NCI-H1436 (cell line): ENCODE measurements at places on chromosomes 3 and 15.

DNA sequence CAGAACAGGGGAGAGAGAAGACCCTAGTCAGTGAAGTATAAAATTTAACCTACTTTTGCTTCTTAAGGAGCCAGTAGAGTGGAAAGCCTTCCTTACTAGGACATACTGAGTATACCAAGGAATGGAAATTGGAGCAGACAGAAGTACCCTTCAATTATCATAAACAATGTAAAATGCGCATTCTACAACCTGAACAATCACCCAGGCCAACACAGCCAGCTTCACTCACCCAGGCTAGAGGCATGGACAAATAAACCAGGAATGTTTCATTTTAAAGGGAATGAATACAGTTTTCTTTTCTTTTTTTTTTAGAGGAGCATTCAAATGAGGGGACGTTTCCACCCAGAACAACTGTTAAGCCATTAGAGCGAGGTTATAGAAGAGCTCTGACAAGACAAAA is 41.9 kb upstream of the PLXND1 start:
- no peak for DNase-seq

- DNase-seq = no peak
These were observed 152.2 kb downstream of the CFAP20DC start for GRCh38 chr3:58897646-58898045.

DNA sequence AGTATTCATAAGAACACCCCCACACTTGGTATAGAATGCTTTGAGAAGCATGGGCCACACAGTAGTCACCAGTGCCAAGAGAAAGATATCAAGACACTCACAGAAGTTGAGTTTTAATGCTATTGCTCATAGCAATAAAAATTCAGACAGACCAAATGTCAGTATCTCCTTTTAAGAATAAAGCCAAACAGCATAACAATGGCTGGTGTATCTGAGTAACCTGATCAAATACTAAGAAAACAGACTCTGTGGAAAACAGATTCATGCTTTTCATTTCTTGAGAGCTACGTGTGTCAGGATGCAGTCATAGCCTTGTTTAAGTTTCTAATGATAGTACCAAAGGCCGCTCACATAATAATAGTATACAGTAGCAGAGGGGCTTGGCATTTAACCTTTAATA is 778.5 kb downstream of the MECOM start:
- DNase-seq = no peak

- DNase-seq = no peak
These were observed 31.6 kb downstream of the PIK3CB start for GRCh38 chr3:138803006-138803653.

DNA sequence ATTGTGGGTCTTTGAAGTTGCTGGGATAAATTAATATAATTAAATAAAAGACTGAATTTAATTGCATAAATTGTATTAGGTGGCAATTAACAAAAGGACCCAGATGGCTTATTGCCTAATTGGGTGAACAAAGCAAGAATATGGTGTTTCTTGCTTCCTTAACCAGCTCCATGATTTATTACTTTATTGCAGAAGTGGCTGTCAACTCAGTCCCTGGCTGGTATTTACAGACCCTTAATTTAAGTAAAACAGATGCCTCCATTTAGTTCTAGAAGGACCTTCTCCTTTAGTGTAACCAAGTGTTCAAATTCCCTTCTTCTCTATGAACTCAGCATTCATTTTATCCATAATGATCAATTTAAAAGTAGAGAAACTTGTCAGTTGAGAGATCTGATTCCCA is 35.1 kb downstream of the DPH3 start:
- no peak for DNase-seq

DNA sequence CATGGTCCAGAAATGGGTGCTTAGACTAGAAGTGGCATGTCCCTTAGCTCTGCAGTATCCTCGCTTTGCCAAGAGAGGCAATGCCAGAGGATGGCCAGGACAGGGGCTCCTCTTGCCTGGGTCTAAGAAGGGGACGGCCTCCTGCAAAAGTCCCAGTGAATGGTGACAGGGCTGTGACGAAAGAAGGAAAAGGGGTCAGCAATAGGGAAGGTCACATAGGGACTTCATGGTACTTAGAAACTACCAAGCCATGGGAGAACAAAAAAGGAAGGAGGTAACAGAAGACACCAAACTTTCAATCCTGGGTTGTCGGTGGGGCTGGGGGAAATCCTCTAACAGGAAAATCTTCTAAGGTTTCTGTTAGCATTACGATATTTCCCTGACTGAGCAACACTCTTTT is 36.2 kb upstream of the ATOSA start:
- DNase-seq = no peak

GRCh38 chr3:8110966-8111798 is 390.4 kb upstream of the LMCD1 start:
- DNase-seq = peak; percentile 22

GRCh38 chr3:104132566-104133403 is 1233.9 kb upstream of the ALCAM start:
- DNase-seq = no peak

GRCh38 chr3:141877911-141878310 is 1.5 kb downstream of the ATP1B3 start:
- no peak for DNase-seq

- no peak for DNase-seq
These were observed 81.4 kb upstream of the TPM1 start for GRCh38 chr15:62961134-62961533.

DNA sequence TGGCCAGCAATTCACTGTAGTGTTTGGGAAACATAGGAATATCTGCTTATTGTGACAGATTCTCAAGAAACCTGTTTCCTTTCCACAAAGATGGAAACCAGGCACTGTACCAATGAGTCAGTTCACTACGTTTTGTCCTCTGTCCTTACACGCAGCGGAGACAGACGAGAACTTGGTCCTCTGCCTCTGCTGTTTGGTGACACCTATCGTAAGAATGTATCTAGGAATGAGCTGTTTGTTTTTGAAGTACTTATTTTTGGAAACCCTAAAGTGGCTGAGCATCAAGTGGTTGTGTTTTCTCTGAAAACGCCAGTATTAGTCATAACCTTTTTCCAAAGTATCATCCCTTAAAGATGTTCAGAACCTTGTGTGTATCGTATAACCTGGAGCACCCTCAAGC is 93.0 kb downstream of the PGPEP1L start:
- no peak for DNase-seq

GRCh38 chr3:134660046-134660441 is 9.2 kb upstream of the KY start:
- no peak for DNase-seq

- no peak for DNase-seq
These were observed 19.5 kb downstream of the COPS2 start for GRCh38 chr15:49135911-49136310.

DNA sequence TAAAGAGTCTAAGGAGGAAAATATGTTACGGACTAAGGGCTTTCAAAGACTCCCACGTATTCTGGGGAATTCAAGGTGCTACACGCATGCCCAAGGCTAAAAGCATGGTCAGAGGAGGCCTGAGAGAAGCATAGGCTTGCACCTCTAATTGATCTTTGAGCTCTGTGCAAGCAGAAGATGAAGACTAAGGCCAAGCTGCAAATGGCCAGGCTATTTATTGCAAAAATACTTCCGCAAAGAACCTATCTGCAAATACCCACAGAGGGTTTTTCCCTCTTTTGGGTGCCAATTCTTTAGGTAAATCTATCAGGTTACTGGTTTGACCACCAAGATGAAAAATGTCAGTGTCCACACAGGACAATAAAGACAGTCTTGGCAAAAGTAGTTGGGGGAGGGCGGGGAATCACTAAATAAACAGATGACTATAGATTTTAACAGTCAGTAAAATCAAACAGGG is 119.5 kb downstream of the STAG1 start:
- DNase-seq = no peak

GRCh38 chr3:127740136-127740915 is 67.6 kb downstream of the ABTB1 start:
- DNase-seq = no peak

- DNase-seq = no peak
These were observed 85.9 kb upstream of the SYNPR start for GRCh38 chr3:63192248-63192647.

GRCh38 chr15:57637846-57638245 is 46.1 kb downstream of the MYZAP start:
- no peak for DNase-seq

DNA sequence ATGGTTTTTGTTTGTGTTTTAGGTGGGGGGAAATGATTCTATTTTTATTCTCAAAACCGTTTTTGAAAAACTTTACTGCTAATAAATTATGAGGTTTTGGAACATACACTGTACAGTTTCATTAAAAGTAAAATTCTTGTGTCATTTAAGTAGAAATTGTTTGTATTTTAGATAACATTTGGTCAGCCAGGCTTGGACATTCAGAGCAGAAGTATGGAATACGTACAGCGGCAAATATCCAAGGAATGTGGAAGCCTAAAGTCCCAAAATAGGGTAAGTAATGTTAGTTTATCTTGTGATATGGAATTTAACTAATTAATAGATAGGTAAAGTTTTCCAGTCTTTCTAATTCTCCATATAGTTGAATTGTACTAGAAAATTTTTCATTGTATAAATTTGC is 96.6 kb downstream of the SPRED1 start:
- no peak for DNase-seq

- no peak for DNase-seq
These were observed 323.0 kb downstream of the ROBO2 start for GRCh38 chr3:77362936-77363335.

GRCh38 chr15:38085114-38085513 is 150.7 kb downstream of the TMCO5A start:
- no peak for DNase-seq

- DNase-seq = no peak
These were observed 59.9 kb downstream of the MESD start for GRCh38 chr15:80929689-80930088.

DNA sequence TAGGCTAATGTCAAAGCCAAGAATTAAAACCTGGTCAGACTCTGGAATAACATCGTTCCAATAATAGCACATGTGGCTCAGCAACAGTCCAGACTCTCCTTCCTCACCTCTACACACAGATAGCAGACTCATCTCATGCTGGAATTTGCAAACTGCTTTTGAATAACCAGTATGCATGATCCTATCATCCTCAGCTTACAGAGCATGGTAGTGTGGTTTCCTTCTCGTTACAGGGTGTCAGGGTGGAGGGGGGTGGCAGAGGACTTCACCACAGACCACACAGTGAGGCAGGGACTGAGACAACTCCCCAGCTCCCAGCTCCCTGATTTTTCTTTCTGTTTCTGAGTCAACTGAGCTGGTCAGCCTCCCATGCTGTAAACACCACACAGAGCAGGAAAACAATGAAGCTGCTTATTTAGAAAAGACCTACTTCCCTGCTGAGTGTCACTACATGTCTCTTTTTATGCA is 101.6 kb downstream of the RPL22L1 start:
- DNase-seq = no peak

- no peak for DNase-seq
These were observed 50.0 kb upstream of the GCNT3 start for GRCh38 chr15:59561547-59561946.

DNA sequence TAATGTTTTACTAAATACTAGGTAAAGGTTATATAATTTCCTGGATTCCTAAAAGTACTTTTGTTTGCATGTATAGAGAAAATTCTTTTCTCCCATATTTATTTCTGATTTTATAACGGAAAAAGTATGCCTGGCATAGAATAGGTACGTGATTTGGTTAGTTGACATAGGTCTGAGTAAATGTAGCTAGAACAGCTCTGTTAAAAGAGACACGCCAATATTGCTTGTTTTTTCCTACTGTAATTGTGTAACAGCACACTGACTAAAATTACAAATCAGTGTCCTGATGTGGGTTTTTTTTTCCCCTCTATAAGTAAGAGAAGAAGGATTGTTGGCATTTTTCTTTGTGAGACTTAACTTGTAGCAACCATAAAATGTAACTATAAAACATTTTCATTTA is 26.7 kb downstream of the KLHL24 start:
- no peak for DNase-seq

DNA sequence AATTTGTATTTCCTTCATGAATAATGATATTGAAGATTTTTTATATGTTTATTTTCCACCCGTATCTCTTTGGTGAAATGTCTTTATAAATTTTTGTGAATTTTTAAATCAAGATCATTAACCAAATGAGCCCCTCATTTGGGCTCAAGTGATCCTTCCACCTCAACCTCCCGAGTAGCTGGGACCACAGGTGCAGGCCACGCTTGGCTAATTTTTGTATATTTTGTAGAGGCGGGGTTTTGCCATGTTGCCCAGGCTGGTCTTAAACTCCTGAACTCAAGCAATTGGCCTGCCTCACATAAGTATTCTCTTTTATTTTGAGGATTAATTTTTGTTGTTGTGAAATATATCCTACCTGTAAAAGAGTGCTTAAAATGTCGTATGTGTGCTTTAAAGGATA is 4.9 kb downstream of the BBS4 start:
- no peak for DNase-seq

DNA sequence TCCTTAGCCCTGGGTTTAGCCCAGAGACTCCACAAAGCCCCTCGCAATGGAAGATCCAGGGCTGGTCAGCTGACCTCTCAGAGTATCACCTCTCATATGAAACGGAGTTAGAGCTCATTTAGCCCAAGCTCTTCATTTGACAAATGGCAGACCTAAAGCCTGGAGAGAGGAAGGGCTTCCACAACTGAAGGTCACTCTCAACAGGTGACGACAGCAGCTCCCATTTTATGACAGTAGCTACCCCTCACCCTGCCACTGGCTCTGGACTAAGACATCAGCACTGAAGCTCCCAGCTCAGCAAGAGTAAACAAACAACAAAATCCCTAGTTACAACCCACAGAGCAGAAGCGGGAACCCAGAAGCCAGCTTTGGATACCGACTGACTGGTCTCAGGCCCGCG is 33.7 kb downstream of the TLE3 start:
- DNase-seq = no peak

DNA sequence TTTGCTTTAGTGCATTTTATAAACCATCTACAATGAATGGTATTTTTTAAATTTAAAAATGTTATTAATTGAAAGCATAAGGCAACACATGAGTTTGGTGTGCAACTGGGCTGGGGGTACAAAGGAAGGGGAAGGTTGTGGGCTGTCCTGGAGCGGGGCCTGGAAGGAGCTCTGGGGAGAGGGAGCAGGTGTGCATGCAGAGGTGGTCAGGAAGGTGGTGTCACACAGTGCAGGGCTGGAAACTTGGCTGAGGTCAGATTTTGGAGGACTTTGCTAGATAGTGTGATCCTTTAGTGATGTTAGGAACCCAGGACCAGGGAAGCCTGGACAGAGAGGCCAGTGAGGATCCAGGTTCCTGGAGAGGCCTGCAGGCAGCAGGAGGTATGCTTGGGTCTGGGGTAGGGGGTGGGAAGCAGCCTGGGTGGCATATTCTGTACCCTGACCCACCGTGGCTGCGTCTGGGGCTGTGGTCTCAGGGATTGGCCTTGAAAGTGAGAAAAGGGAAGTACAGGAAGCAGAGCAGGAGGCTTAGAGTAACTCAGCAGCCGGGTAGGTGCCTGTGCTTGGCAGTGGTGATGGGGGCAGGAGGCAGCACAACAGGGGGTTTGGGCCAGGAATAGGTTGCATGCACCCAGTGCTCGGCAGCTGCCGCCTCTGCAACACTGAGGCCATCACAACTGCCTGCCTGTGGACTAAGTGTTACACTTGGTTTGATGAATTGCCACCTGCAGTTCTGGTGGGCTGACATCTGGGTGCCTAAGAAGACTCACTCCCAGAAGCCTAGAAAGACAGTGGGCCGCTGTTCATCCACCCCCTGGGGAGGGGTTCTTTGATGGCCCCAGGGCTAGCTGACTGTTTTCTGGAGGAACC is 33.0 kb downstream of the KY start:
- no peak for DNase-seq
